Ascending aorta (tissue), 2 donors: ENCODE measurements at places on chromosomes 6 and 20.

DNA sequence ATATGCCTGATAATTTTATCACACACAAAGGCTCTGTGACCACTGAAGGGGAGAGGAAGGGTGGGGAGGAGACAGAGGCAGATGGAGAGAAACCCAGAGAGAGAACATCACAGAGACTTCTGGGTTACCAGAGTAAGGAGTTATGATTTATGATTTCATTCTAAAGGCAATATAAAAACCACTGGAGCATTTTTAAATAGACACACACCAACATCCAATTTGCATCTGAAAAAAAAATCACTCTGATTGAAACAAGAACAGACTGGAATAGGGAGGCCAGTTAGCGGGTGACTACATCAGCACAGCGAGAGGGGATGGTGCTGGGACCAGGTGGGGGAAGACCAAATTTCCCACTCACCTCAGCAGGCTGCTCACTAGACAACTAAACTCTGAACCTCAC is 104.8 kb downstream of the AGPAT4 start:
- no peaks in the 10 kb centered on the region for H3K4me1 ChIP-seq
- DNase-seq = no peak
- H3K36me3 ChIP-seq = peaks cover 12% of the 10 kb centered on the region

DNA sequence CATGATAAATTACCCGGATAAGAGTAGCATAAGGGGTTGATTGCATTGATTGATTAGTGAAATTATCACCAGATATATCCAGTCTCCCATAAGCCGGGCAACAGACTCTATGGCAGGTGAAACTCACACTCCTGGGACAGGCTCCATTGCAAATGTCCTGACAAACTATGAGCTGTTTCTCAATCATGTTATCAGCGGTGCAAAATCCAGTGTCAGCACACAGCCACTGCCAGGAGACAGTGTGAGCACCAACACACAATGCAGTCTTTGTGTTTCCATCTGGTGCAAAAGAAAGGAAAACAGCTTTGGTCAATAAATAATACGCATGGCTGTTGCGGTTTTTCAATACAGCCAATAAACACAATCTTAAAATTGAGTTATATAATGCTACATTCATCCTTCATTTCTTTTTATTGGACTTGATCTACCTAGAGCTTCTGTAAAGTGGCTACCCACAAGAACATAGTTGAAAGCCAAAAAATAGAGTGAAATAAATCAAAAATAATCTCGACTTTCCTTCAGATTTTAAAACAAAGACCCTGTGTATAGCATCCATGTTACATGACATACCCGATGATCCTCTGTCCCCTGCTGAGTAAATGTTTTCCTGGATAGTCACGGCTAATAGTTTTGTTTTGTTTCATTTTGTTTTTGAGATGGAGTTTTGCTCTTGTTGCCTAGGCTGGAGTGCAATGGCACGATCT is 64.3 kb upstream of the AFDN start:
- no peaks in the 10 kb centered on the region for H3K36me3 ChIP-seq
- no peak overlapping the region for H3K27ac ChIP-seq
- peaks cover 11% of the 10 kb centered on the region for H3K4me1 ChIP-seq
- H3K27me3 ChIP-seq = no peaks in the 10 kb centered on the region

GRCh38 chr6:153001767-153002612 is 519 bp downstream of the MTRF1L start:
- H3K4me3 ChIP-seq = peak overlapping the region; percentile 70
- no peaks in the 10 kb centered on the region for H3K27me3 ChIP-seq
- peaks cover 3% of the 10 kb centered on the region for H3K4me1 ChIP-seq
- DNase-seq = no peak
- H3K27ac ChIP-seq = peak overlapping the region; percentile 85

- no peaks in the 10 kb centered on the region for H3K4me1 ChIP-seq
- H3K27me3 ChIP-seq = no peaks in the 10 kb centered on the region
- no peak overlapping the region for H3K4me3 ChIP-seq
- DNase-seq = no peak
Observed at GRCh38 chr6:159067334-159067733, 22.5 kb upstream of the TAGAP start.

DNA sequence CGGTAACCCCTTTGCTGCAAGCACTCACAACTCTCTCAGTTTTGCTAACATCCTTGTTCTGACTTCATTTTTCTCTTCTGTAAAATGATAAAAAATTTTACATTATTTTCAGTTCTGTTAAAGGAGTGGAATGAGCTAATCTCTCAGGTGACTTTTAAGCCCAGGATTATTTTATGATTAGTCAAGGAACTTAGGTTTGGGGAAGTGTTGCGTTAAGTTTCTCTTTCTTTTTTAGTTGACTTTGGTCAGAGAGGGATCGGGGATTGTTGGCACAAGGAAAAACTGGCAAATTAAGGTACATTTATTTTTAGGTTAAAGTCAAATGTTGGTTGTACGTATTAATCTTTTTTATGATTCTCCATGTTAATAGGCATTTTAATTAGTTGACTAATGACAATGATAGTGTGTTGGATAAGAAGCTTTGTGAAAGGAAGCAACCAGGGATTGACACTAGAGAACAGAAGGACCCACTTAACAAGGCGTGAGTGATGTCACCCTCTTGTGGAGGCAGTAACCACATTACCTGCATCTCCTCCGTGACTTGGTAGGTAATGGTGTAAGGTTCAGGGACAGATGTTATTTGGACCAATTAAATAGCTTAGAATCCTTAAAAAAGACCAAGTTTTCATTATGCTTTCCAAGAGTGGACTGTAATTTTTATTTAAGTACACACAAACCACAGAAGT is 31.6 kb downstream of the CD83 start:
- H3K4me1 ChIP-seq = no peaks in the 10 kb centered on the region
- H3K36me3 ChIP-seq = no peaks in the 10 kb centered on the region
- H3K27me3 ChIP-seq = no peaks in the 10 kb centered on the region
- no peak overlapping the region for H3K27ac ChIP-seq
